GM23248 (cell line): ENCODE measurements at places on chromosomes 16 and 17. TPM values are rescaled to one million over a fixed set of nuclear protein-coding genes. Genes with fewer than 3 reads are reported as not detected.

The PRSS33 gene
- total RNA-seq = not detected in 2 replicates

GRCh38 chr17:503449-503700 is 150.8 kb upstream of the RPH3AL start:
- no peaks in the 10 kb centered on the region for H3K36me3 ChIP-seq
- H3K4me1 ChIP-seq = no peaks in the 10 kb centered on the region
- no peak for DNase-seq
- H3K27ac ChIP-seq = no peak overlapping the region

The CSH1 gene
- total RNA-seq = not detected in 2 replicates

GRCh38 chr17:8481703-8482102 is 46.0 kb downstream of the NDEL1 start:
- DNase-seq = no peak
- peaks cover 21% of the 10 kb centered on the region for H3K36me3 ChIP-seq
- H3K27me3 ChIP-seq = no peaks in the 10 kb centered on the region

- no peak overlapping the region for H3K27ac ChIP-seq
- no peak for DNase-seq
- no peak overlapping the region for H3K4me3 ChIP-seq
- H3K27me3 ChIP-seq = no peaks in the 10 kb centered on the region
- H3K4me1 ChIP-seq = no peaks in the 10 kb centered on the region; the same call in 1 of the 2 replicates
These were observed 12.4 kb downstream of the TOB1 start for GRCh38 chr17:50853781-50854180.

GRCh38 chr17:71180801-71181385 is 939.9 kb upstream of the SOX9 start:
- peaks cover 16% of the 10 kb centered on the region for H3K4me1 ChIP-seq
- no peaks in the 10 kb centered on the region for H3K27me3 ChIP-seq
- peak; percentile 73 for DNase-seq
- H3K27ac ChIP-seq = peak overlapping the region; percentile 30
- H3K36me3 ChIP-seq = no peaks in the 10 kb centered on the region

- no peak for DNase-seq
- H3K4me3 ChIP-seq = no peak overlapping the region
- no peaks in the 10 kb centered on the region for H3K4me1 ChIP-seq
- H3K36me3 ChIP-seq = no peaks in the 10 kb centered on the region
These were observed 29.8 kb upstream of the RASD1 start for GRCh38 chr17:17525956-17526355.
